RWPE2 (cell line): ENCODE measurements at places on chromosomes 2 and 18.

GRCh38 chr2:25309402-25309801 is 32.3 kb downstream of the DNMT3A start:
- no peak for DNase-seq

DNA sequence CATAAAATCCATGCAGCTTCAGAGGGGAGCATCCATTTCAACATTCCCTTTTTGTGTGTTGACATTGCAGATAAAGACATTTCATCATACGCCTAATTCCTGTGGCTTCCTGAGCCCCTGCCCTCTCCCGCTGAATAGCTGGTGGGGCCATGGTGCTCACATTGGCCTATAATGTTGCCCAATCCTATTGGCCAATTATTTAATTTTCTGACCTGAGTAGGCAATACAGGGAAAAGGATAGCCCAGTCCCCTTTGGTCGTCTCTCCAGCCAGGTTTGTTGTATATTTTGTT is 163.8 kb upstream of the MYCN start:
- no peak for DNase-seq

DNA sequence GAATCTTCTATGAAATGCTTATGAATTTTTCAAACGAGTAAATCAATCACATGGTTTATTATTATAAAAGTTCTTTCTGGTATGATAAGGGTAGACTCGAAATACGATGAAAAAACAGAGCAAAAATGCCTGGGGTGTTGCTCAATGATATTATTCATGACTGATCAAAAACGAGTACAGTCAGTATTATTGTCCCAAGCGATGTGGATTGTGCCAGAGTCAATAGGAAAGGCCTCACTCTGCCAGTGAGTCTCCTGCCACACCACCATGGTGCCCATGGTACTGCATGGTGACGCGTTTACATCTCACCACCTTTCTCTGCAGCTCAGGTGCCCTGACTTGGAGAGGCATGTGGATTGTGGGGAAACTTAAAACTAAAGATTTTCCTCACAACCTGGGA is 58.5 kb downstream of the KCTD1 start:
- no peak for DNase-seq

DNA sequence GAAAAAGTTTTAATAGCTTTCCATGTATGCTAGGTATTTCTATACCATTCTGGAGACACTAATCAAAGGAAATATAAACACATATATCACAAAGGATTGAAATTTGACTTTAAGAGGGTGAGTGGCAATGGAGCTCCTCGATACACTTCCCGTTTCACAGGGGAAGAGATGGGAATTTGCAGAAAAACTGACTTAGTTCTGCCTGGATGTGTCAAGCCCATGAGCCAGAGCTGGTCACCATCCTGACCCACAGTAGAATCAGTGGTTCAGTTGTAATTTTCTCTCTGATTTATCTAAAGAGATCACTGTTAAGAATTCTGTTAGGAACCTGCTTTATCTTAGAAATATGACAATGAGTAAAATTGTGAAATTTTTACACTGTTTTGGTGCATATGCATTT is 34.2 kb downstream of the PLCL1 start:
- no peak for DNase-seq
